Stimulated activated CD4-positive, alpha-beta T cell treated with anti-CD3 and anti-CD28 coated beads, Interleukin-4, amount 100 ng/mL, for 4 hours (primary cell): ENCODE measurements at places on chromosomes 4 and X.

DNA sequence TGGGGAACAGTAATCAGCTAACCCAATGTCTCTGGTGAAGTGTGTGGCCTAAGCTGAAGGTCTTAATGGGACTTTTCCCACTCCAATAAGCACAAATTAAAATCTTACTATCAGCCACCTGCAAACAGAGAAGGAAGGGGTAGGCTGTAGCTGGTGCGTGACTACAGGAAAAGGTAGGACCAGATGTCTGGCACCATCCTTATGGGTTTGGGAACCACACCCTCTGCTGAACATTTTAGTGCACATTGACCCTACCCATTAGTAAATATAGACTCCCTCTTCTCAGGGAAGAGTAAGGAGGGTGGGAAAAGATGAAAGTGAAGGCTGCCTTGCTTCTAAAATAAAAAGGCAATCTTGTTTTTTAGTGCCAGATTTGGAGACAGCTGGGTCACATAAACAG is 602.8 kb downstream of the FAT4 start:
- DNase-seq = no peak

- DNase-seq = no peak
Observed at GRCh38 chr4:176883681-176884418, 91.1 kb upstream of the VEGFC start.

- no peak for DNase-seq
Observed at GRCh38 chrX:8042304-8042703, 115.1 kb upstream of the PNPLA4 start.

- no peak for DNase-seq
Observed at GRCh38 chrX:124333862-124334261, 1.4 kb downstream of the TEX13D start.

DNA sequence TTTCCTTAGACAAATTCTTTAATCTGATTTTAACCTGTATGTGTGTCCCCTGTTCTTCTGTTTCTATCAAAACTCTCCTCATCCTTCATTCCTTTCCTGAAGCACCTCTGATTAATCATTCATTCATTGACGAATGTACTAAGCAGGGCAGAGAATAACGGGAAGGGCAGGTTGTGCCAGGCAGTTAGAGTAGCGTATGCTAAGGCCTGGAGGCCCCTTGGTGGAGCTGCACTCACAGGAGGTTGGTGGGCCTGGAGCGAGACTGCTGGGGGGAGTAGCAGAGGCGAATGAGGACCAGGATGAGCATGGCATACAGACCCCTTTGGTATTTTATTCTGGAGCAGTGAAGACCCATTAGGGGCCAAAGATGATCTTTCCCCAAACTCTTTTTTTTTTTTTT is 22.5 kb downstream of the PTTG2 start:
- DNase-seq = no peak

- no peak for DNase-seq
Observed at GRCh38 chr4:89754531-89754930, 82.4 kb downstream of the SNCA start.

GRCh38 chr4:87209696-87210095 is 10.7 kb downstream of the KLHL8 start:
- no peak for DNase-seq

DNA sequence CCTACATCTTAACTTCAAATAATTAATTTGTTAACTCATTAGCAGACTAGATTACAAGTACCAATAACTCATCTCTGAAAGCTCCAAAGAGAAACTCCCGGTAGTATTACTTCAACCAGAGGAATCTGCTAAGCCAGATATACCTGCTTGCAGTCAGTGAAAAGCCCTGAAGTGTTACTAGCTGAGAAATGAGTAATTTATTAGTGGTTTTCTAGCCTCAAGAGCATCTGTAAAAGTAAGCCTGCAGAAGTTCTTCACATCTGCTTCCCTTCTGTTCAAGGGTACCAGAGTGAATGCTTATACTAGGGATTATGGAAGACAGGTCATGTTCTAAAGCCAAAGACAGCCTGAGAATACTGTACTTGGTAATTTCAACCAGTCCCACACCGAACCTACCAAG is 34.7 kb downstream of the IRS4 start:
- DNase-seq = no peak

DNA sequence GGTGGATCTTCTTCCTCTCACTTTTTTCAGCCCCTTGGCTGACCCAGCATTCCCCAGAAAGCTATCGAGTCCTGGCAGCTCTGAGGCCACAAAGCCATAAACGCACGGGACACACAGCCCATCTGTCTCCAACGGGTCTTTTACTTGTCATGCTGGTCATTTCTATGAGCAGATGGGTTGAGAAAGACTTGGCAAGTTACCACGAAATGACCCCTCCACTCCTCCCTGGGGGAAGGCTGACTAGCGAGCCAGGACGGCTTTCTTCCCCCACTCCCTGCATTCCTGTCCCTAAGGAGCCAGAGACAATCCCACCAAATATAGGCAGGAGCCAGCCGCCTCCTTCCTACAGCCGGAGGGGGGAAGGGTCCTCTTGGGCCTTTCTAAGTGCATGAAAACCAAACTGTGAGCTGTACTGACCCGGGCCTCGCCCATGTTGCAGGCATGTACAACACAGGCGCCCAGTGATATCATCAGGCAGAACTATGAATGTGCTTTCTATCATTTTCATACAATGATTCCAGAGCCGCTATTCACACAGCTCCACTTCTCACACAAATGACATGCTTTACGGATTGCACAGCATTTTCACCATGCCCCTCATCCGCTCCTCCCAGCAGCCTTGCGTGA is 28.6 kb downstream of the AFAP1 start:
- no peak for DNase-seq

DNA sequence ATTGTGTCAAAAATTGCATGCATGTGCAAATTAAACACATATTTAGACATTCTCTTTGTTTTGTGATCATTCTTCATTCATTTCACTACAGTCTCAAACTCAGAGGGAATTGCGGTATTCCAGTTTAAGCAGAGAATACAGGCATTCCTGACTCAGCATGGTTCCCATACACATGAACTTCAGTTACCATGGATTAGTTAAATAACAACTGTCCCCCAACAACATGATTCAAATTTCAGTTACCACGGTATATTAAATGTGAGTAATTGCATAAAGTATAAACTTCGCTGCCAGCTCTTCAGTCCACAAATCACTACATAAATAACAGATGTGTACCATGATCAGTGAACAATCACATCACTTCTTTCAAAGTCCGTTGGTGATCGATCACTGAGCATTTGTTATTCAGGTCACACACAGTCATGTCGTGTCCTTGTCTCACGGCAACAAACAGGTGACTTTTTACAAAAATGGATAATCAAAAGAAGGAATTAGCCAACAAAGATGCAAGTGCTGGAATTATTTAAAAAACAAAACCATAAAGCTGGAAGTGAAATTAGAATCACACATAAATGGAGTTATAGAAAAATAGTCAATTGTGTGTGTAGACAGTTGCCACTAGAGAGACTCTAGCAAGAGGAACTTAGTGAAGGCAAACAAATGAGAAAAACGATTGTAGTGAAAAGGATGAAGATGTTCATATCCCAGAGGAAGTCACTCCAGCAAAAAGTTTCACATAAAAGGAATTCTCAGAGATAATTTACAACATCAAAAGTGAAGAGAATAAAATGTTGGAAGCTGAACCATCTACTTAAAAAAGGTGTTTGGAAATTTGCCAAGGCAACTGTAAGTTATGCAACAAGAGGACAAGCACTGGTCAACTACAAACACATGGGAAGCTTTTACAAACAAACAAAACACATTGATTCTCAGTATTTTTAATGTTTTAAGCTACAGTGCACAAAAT is 138.6 kb upstream of the SMARCAD1 start:
- DNase-seq = no peak

GRCh38 chr4:188714907-188715306 is 575.7 kb downstream of the TRIML1 start:
- no peak for DNase-seq

DNA sequence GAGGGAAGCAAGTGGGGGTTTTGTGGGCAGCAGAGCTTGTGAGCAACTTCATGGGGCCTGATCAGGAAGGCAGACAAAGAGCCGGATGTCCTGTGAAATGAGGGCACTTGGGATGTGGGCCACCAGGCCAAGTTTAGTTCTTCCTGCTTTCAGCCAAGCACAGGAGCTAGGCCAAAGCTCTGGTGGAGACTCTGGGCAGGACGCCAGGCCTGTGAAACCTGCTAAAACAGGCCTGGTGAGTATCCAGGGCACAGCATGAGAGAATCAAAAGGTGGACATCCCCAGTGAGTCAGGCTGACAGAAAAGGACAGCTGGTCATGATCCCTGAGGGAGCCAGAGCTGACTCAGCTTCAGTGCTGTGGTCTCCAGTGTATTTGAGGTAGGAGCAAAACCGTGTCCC is 95.7 kb downstream of the NPNT start:
- no peak for DNase-seq

DNA sequence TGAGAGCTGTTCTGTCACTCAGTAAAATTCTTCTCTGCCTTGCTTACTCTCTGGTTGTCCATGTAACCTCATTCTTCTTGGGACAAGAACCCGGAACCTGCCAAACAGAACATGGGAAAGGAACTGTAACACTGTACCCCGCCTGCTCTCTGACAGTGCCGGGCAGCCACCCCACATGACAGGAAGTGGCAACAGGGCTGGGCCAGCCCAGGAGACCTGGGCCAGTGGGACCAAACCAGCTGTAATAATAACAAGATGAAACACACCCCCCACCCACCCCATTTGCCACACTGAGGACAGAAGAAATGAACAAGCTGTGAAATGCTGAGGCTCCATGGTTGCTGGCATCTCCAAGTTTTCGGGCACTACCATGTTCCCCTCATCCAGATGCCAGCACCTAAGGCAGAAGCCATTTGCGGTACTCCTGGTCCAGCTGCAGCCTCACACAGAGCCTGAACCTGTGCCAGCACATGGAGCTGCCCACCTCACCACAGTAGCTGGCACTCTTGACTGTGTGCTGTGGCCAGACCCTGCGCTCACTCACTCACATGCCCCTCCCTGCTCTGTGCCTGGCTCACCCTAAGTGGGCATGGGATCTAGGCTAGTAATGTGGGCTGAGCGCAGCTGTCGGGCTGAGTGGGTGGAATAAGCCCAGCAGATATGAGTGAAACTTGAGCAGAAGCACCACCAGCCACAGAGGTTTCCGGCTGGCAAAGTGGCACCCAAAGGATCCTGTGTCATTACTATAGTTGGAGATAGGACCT is 126.2 kb upstream of the UGT8 start:
- no peak for DNase-seq

GRCh38 chr4:874056-874455 is 48.1 kb upstream of the CPLX1 start:
- DNase-seq = no peak

DNA sequence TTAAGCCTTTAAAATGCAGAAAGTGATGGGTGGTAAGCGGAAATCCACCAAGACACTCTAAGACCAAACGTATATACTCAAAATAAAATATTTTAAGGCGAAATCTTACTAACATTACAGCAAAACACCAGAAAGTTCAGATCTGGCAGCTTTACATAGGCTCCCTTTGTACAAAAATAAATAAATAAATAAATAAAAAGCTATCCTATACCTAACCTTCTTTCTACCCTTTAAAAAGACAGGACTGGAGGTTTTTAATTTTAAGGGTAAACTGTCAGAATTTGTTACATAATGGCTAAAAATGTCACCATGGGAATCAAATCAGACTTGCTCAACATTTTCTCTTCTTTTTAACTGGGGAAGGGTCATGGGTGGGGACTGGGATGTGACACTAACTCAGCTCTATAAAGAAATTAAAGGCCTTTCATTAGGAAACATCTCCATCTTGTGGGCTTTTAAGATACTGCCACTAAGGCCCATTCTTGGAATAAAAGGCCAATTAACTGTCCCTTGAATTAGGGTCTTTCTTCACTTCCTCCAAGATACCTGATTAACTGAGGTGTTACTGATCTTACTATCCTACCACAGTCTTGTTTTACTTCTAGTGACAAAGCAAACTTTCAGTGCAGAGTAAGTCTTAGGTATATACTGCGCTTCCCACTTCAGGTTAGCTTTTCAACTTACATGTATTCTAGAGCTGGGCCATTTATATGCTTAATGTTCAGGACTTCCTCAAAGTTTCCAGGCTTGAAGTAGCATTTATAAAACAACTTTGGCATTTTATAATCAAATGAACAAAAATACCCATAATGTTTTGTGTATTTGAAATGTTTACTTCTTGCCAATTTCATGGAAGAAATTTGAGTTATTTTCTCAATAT is 13.3 kb downstream of the HNRNPD start:
- no peak for DNase-seq

DNA sequence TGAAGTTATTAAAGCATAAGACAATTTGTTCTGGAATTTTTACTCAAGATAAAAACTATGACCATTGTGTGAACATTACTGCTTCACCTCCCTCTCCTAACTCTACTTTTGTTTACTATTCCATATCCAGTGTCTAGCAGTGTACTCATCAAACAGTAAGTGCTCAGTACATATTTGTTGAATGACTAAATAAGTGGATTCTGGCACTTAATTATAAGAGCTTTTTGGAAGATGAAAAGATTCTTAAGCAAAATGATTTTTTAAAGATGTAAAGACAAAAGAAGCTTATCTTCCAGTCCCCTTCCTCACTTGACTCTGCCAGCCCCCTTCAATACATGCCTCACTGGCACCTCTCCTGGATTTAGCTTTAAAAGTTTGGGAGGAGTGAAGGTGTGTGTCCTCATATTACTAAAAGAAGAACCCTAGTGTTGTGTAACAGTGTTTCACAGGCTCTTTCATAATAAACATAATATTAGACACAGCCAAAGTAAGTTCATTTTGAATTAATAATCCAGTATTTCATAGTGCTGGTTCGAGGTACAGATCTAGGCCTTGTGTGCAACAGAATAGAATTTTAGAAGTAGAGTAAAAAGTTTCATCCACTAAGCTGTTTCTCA is 53.0 kb downstream of the GAB1 start:
- no peak for DNase-seq

DNA sequence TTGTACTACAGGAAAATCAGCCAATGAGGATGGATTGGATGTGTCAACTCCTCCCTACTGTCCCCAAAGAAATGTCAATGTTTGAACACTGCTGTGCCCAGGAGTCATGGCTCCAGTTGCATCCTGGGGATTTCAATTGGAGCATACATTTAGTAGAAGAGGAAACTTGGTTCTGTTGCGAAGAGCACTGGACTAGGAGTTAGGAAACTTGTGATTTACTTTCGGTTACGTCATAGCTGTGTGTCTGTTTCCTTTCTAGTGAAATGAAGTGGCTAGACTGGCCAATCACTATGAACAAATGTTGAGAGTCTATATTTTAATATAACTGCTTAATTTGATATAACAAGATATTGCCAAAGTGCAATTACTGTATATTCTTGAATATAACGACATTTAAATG is 35.2 kb downstream of the ARL9 start:
- DNase-seq = no peak

DNA sequence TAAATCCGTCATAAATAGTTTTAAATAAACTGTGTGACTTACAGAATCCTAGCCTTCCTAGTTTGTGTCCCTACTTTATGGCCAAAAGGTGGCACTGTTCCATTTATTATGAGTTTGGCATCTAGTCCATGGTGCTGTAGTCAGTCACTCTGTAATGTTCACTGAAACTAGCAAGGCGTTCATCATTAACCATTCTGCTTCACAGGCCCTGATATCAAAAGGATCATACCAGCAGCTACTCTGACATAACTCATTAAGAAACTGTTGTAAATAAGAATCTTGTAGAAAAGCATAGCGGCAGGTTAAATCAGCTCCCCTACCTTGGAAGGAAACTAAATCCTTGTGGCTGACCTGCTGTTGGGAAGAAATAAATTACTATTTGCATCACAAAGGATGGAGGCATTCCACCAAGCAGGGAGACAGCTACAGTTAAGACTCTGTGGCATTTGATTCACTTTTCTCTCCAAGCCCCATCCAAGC is 919.6 kb upstream of the DIAPH2 start:
- DNase-seq = no peak
